ENCODE measurements at places on chromosomes 2 and 18.

DNA sequence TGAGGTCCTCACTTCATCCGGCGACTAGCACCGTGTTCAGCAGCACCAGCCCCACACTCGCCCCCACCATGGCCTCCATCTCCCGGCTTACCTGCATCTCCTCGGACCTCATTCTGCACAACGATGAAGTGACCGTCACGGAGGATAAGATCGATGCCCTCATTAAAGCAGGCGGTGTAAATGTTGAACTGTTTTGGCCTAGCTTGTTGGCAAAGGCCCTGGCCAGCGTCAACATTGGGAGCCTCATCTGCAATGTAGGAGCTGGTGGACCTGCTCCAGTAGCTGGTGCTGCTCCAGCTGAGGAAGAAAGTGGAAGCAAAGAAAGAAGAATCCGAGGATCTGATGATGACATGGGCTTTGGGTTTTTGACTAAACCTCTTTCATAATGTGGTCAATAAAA is 70.5 kb upstream of the MYCN start:
- H3K27me3 ChIP-seq, result peaks cover 2% of the 10 kb centered on the region
- no peak overlapping the region for H3K4me3 ChIP-seq
- H3K4me1 ChIP-seq, result no peaks in the 10 kb centered on the region
- no peak for DNase-seq

GRCh38 chr2:27573452-27573851 is 9.4 kb upstream of the ZNF512 start:
- DNase-seq, result no peak
- peak overlapping the region; percentile 74 for H3K27ac ChIP-seq
- H3K27me3 ChIP-seq, result peaks cover 26% of the 10 kb centered on the region
- H3K36me3 ChIP-seq, result no peaks in the 10 kb centered on the region
- peak overlapping the region; percentile 44 for H3K4me3 ChIP-seq
- peaks cover 66% of the 10 kb centered on the region for H3K4me1 ChIP-seq

GRCh38 chr2:128473175-128474035 is 154.7 kb upstream of the HS6ST1 start:
- H3K4me1 ChIP-seq, result peaks cover 23% of the 10 kb centered on the region
- no peak overlapping the region for H3K27ac ChIP-seq
- peaks cover 6% of the 10 kb centered on the region for H3K36me3 ChIP-seq

DNA sequence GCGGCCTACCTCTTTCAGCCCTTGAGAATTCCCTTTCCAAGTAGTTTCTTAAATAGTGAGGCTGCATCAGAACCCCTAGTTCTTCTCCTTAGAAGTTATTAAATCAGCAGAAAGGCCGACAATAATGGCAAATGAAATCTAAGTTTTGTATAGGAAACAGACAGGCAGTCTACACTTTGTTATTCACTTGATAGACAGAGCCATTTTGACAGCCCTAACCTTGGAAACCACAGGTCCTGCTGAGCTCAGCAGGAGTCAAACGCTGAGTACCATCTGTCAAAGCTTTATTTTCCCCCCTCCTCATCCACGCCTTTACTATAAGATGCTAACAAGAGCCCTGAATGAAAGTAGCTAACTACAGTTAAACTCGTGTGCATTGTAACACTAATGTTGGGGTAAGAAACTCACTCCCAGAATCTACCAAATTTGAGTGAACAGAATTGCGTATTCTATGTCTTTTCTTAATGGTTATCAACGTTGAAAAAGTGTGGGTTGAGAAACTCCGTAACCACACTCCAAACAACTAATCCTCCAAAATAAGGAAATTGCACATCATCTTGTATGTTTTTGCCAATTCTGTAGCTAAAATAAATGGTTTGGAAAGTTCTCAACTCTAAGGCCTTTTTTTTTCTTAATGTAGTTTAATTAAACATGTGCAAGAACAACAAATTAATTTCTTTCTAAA is 90.6 kb upstream of the EFEMP1 start:
- no peak for DNase-seq
- no peaks in the 10 kb centered on the region for H3K4me1 ChIP-seq
- H3K4me3 ChIP-seq, result no peak overlapping the region
- H3K36me3 ChIP-seq, result no peaks in the 10 kb centered on the region
- H3K27me3 ChIP-seq, result peaks cover 5% of the 10 kb centered on the region

- H3K36me3 ChIP-seq, result no peaks in the 10 kb centered on the region
- H3K27ac ChIP-seq, result no peak overlapping the region
- H3K4me3 ChIP-seq, result no peak overlapping the region
- peaks cover 23% of the 10 kb centered on the region for H3K27me3 ChIP-seq
- no peaks in the 10 kb centered on the region for H3K4me1 ChIP-seq
Measured at GRCh38 chr2:68344031-68344430, 21.1 kb upstream of the PLEK start.

DNA sequence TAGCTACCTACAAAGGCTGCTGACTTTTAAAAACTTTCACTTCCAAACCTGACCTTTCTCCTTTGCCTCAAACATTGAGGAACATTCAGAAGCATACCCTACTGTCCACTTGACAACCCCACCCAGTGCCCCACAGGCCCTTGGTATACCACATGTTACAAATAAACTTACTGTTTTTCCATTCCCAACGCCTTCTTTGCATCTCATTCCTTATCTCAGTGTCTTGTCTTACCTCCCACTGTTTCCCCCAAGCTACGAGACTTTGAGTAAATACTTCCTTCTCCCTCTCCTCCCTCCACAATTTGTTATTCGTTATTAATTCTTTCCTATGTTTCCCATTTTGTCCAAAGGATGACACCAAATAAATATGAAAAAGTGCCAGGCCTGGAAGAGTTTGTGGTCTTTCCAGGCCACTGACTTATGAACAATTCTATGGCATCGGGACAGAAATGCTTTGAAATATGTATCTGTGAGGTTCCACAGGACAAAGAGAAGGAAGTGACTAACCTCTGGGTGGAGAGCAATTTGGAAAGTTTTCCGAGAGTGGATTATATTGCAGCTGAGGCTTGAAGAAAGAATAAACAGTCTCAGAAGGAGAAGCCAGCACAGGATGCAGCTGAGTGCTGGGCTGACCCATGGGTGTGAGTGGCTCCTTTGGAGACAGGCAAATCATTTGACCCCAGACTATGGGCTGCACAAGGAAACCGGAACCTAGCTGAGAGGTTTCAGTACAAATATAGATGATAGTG is 409.0 kb downstream of the LPIN1 start:
- peaks cover 13% of the 10 kb centered on the region for H3K27me3 ChIP-seq
- H3K27ac ChIP-seq, result no peak overlapping the region
- H3K36me3 ChIP-seq, result no peaks in the 10 kb centered on the region
- H3K4me1 ChIP-seq, result peaks cover 8% of the 10 kb centered on the region

DNA sequence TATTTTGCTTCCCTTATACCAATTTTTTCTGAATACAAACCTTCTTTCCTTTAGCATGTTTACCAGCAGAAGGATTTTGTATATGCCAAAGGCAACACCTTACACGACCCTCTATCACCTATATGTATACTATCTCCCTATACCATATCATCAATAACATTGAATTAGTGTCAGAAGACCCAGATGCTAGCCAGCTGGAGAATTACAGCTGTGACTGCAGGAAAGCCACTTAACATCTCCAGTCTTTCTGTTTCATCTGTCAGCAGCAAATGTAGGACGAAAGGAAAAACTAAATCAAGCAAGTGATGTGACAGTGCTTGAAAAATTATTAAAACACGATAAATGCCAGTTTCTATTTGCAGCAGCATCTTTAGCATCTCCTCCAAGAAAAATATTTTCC is 193.7 kb downstream of the STK39 start:
- peaks cover 26% of the 10 kb centered on the region for H3K4me1 ChIP-seq
- H3K27ac ChIP-seq, result peak overlapping the region; percentile 46
- H3K27me3 ChIP-seq, result peaks cover 8% of the 10 kb centered on the region
- H3K4me3 ChIP-seq, result no peak overlapping the region
- H3K36me3 ChIP-seq, result no peaks in the 10 kb centered on the region

DNA sequence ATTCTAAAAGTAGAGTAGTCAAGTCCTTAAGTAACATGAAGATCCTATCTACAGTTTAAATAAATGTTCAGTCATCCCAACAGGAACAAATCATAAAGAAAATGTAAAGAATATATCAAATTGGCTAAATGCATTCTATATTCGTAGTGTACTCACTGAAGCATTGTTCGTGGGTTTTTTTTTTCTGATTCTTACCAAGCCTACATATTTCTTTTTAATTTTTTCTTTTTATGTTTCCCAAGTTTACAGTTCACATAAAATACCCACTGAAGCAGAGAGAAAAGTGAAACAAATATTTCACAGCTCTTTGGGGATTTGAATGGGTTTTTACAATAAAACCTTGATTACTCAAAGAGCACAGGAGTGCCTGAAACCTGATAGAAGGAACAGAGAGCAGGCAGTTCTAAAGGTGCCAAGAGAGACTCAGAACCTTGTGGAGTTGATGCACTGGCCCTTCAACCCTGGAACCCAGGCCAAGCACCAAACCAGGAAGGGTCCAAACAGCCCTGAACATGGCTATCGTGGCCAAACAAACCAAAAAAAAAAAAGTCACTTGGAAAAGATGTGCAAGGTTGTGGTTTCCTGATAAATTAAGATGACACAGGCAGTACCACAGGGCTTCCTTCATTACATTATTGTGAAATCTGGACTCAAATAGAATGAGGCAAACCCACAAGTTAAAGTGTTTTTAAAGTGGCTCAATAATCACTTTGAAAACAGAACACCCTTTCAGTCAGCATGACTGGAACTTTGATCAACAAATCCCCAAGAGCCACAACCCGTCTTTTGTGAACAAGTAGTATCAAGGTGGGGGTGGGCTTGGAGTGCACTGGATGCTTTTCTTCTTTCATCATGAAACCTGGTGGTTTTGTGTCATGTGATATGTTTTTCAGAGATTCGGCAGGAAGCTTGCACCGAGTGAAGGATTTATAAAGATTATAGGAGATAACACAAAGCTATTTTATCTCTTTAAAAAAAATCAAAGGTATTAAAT is 245.0 kb upstream of the FN1 start:
- no peak overlapping the region for H3K27ac ChIP-seq
- peak; percentile 23 for DNase-seq
- H3K27me3 ChIP-seq, result peaks cover 12% of the 10 kb centered on the region
- no peaks in the 10 kb centered on the region for H3K36me3 ChIP-seq
- peak overlapping the region; percentile 47 for H3K4me3 ChIP-seq
- peaks cover 21% of the 10 kb centered on the region for H3K4me1 ChIP-seq

- no peak overlapping the region for H3K27ac ChIP-seq
- peaks cover 10% of the 10 kb centered on the region for H3K36me3 ChIP-seq
- H3K4me3 ChIP-seq, result no peak overlapping the region
- H3K27me3 ChIP-seq, result no peaks in the 10 kb centered on the region
- peaks cover 2% of the 10 kb centered on the region for H3K4me1 ChIP-seq
- DNase-seq, result no peak
Measured at GRCh38 chr2:239050252-239050649, 202.4 kb downstream of the TWIST2 start.

DNA sequence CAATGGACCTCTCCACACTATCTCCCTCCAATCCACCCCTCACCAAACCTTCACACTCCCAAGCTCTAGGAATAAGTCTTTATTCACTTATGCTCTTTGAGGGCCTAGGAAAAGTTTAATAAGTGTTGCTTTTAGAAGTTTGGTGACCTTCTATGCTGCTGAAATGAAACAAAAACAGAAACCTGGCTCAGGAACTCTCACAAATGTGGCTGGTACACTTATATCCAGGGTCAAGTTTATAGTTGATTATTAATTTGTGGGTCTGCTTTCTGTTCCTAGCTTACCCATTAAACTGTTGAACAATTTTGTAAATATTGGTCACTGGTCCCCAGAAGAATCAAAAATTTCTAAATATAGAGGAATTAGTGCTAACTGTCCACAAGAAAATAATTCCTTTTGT is 14.2 kb upstream of the ANKRD44 start:
- no peak overlapping the region for H3K4me3 ChIP-seq
- H3K27me3 ChIP-seq, result no peaks in the 10 kb centered on the region
- no peak overlapping the region for H3K27ac ChIP-seq
- DNase-seq, result no peak
- H3K4me1 ChIP-seq, result peaks cover 34% of the 10 kb centered on the region

DNA sequence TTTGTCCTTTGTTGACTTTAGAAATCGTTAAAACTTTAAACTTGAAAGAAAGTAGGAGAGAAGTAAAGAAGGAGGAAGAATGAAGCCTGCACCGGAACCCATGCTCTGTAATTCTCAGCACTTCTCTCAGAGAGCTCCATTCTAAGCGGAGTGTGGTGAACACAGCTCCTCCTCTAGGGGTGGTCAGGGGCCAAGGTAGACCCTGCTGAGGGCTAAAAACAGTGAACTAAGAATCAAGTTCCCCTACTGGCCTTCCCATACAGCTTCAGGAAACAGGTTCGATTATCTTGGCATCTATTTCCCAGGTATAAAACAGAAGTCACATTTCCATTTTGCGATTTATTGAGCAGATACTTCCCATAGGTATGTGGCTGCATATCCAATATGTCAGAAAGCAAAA is 92.7 kb upstream of the ASAP2 start:
- no peaks in the 10 kb centered on the region for H3K4me1 ChIP-seq
- H3K4me3 ChIP-seq, result no peak overlapping the region
- H3K36me3 ChIP-seq, result no peaks in the 10 kb centered on the region

DNA sequence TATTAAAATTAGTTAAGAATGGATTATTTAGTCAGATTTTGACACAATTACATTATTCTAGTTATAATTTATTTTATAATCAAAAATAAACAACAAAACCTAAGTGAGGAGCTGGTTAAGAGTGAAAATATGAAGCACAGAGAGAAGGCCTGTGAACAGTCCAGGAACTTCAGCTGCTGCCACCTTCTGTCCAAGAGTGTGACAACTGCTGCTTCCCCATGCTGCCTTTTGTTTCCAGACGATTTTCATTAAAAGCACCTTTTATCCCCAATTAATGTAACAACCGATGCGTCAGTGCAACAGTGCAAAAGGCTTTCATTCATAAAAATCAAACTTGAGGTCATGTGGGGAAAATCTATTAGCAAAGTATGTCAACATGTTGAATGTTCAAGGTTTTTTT is 363.6 kb downstream of the CTNNA2 start:
- no peaks in the 10 kb centered on the region for H3K4me1 ChIP-seq
- no peaks in the 10 kb centered on the region for H3K36me3 ChIP-seq
- DNase-seq, result no peak
- peaks cover 2% of the 10 kb centered on the region for H3K27me3 ChIP-seq

DNA sequence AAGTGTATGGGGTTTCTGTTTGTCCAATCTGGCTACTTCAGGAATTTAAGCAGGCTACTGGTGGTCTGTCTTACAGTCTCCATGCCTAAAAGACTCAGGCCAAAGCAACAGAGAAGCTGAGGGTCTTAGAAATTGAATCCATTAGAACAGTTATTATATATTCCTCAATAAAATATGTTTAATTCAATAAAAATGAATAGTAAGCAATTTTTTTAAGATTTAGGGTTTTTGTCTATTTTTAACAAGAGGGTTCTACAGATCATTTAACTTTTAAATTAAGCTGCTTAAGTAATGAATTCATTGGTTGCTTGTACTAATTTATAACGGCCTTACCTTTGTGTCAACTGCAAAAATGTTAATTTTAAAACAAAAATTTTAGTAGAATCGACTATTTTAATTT is 832.6 kb upstream of the SLC39A10 start:
- H3K4me1 ChIP-seq, result no peaks in the 10 kb centered on the region
- no peaks in the 10 kb centered on the region for H3K36me3 ChIP-seq
- H3K4me3 ChIP-seq, result no peak overlapping the region
- H3K27me3 ChIP-seq, result no peaks in the 10 kb centered on the region
- no peak for DNase-seq
- no peak overlapping the region for H3K27ac ChIP-seq

DNA sequence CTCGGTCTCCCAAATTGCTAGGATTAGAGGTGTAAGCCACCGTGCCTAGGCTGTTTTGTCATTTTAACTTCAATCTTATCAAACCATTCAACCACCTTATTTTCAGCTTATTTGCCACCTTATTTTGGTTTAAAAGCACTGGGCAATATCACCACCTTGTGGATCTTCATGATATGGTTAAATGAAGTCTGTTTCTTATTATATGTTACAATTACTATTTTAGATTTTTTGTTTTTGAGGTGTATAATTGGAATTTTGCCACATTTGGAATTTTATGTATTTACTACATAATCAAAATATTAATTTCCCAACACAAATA is 43.8 kb upstream of the SCN9A start:
- no peak overlapping the region for H3K4me3 ChIP-seq
- DNase-seq, result no peak
- H3K27ac ChIP-seq, result no peak overlapping the region
- H3K4me1 ChIP-seq, result no peaks in the 10 kb centered on the region
- no peaks in the 10 kb centered on the region for H3K36me3 ChIP-seq
- H3K27me3 ChIP-seq, result no peaks in the 10 kb centered on the region
